Stimulated activated CD4-positive, alpha-beta T cell treated with anti-CD3 and anti-CD28 coated beads, Interleukin-2, amount 100 ng/mL, for 24 hours (primary cell): ENCODE measurements at places on chromosomes 12 and 14.

- DNase-seq, result no peak
Observed at GRCh38 chr14:32265584-32265983, 62.5 kb upstream of the RNU6-8 start.

DNA sequence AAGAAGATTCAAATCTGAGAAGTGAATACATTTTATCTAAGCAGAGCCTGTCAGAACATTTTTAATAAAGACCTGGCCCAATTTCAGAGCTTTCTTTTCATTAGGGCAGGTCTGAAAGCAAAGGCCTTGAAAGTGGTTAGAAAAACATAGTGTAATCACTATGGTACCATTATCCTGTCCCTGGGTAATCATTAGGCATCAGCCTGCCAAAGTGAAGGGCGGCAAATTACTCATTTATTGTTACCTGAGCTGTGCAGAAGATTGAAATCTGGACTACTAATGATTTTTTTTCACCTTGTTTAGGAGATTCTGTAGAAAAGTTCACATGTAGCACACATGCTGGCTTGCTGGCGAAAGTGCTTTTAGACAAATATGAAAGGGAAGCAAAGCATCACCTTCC, 92.6 kb upstream of the PRKD1 start:
- no peak for DNase-seq

GRCh38 chr14:86570371-86570770, 1040.4 kb downstream of the FLRT2 start:
- DNase-seq, result no peak

GRCh38 chr14:103444837-103445524, 59.8 kb downstream of the MARK3 start:
- DNase-seq, result no peak
